ENCODE measurements at places on chromosomes 16 and 17.

- peak; percentile 62 for DNase-seq
Observed at GRCh38 chr17:29838961-29839360, 91.1 kb downstream of the SSH2 start.

DNA sequence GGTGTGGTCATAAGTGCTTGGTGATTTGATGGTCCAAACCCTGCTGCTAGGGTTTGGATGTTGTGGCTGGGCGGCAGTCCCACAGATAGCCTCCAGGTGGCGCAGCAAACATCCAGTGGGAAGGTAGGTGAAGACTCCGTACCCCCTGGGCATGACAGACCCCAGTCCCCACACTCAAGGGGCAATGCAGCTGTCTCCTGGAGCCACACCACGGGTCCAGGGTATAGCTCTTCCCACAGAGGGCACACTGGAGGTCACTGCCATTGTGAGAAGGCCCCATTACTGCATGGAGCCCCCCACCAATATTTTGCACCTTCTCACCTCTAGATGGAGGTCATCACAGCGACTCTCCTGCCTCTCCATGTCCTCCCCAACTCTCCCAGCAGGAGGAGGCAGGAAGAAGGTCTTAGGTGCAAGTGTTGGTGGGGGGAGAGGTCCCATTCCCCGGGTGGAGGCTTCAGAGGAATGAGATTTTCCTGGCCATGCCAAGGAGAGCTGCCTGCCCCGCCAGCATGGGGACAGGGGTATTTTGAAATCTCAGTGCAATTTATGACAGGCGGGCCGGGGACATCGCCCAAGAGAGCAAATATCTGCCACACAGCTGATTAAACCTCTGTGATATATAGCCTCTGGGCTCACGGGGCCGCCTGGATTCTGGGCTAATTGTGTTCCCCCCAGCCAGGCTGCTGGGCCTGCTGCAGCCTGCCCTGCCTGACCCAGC, 17.1 kb upstream of the C17orf113 start:
- DNase-seq = peak; percentile 76

DNA sequence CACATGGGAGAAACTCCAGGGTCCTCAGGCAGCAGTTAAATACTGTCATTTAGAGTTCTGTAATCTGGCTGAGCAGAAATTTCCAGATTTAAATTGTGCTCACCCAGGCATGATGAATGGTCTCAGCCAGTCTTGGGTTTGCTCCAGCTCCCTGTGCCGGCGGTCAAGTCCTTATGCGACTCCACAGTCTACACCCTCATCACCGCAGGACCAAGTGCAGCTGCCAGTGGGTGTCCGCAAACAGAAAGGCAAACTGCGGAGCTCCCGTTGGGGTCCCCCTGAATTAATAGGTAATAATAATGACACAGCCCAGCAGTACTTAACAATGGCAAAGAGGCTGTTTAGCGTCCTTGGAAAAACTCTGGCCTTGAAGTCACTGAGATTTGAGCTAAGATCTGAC, 3.9 kb upstream of the CACNG4 start:
- no peak for DNase-seq

DNA sequence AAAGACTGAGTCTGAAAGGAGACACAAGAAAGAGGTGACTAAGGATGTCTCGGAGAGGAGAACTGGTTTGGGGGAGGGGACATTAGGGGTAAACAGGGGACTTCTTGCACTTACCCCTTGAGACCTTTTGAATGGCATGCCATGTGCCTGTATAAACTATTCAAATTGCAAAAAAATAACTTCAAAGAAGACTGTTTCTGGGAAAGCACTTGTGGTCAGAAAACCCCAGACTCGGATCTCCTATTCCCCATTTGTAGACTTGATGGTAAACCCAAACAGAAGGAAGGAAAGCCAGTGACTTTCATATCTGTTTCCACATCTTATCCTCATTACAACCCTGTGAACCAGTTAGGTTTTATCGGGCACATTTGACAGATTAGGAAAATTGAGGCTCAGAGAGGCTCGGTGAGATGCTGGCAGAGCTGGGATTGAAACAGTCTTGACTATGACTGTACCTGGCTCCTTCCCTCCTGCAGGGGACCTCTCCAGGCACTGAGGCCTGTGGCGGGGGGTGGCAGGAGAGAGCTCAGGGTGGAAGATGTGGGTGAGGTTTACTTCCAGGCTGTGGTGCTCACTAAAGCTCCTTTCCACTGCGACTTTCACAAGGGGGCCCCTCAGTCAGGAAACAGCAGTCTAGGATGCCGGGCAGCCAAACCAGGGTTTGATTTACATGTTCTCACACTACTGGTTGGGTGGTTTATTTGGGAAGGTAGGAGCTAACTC, 30.5 kb upstream of the PLCG2 start:
- no peak for DNase-seq

DNA sequence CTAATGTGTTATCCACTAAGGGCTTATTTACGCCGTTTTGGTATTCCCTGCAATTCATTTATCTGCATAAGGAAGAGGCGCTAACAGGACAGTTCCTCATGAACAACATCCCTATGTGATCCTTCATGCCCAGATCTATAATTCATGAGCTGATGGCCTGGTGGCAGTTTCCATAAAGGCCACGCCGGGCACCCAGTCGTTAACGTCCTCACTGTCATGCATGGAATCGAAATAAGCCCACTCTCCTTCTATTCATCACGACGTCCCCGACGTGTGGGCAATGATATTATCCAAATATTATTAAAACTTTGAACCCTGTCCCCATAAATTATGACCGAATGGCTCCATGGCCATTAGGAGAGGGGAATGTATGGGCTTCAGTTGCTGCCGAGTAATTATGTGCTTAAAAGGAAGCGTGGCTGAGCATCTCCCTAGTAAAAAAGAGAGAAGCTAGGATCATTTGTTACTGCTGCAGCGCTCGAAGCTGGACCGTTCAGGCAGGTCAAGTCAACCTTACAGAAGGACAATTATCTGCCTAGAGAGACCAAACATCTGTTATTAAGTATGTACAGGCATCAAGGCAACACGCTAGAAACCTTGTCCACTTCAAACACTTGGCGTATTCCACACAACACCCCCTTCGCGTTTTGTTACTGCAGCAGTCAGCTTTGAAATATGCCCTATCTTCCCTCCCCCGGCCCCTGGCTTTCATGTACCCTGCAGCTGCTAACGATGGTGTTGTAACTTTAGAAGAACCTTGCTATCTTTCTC, 94.0 kb upstream of the SALL1 start:
- DNase-seq = no peak

DNA sequence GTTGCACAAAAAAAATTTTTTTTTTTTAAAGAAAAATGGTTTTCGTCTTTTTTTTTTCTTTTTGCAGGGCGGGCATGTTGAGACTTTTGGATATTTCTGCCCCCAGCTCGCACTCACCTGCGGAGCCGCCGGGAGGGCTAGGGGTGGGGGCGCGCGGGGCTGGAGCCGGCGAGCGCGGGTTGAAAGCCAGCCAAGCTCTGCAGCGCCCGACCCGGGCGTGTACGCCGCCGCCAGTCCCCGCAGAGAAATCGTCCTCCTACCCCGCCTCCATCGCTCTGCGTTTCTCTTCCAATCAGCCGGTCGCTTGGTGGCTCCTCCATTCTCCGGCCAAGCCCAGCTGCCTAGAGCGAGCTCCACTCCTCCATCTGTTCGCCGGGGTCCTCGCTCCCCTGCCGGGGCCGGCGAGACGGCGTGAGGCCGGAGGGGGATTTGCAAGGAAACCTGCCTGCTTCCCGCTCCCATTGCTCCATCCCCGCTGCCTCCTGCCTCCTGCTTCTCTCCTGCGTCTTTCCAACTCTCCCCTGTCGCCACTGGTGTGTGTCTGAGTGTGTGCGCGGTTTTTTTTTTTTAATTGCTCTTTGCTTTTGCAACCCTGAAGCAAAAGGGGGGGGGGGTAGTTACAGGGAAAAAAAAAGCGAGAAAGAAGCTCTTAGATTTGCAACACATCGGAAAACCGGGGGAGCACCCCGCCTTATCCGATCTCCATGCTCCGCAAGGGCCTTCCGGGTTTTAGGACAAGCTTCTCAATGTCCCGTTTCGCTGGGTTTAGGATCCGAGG, 1.8 kb upstream of the UBTF start:
- DNase-seq = peak; percentile 93

DNA sequence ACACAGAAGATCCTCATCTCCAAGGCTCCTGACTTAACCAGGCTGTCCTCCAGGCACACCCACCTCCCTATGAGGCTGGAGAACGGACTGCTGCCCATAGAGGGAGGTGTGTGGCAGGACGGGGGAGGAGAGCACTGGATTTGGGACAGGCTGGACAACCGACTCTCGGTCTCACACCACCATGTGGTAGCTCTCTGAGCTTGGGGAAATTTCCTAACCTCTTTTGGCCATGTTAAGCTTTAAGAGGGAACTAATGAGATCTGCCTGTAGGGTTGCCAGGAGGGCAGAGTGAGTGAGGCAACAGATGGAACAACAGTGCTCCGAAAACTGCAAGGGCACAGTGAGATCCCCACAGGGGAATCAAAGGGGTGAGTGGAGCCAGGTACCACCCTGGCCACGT, 32.7 kb downstream of the RHBDL3 start:
- no peak for DNase-seq

GRCh38 chr17:18064053-18064452, 23.7 kb upstream of the DRG2 start:
- no peak for DNase-seq

DNA sequence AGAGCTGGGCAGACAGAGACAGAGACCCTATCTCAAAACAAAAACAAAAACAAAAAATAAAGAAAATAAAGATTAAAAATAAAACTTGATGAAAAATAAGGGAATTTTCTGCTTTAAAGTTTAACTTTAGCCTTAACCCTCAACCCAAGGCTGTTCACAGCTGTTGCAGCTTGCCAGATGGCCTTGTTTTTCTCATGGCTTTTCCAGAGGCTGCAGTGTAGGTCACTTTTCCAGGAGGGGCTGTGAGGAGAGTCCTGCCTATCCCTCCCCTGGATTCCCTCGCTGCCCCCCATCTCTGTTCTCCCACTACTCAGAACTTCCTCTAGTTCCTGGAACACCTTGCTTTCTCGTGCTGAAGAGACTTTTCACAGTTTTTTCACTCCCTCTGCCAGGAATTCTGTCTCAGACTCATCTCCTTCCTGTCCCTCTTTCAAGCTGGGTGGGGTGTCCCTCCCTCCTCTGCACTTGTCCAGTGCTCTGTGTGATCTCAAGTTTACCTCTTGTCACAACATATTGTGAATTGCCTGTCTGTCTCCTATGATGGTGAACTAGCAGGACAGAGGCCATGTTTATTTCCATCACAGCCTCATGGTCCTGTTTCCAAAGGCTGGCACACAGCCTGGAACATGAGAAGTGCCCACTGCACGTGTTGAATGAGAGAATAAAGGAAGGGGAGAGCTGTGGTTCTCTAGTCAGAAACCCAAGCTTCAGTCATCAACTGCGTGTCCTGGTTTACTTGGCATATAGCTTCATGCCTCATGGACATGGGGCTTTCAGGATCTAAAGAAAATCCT, 69.9 kb upstream of the MSI2 start:
- peak; percentile 86 for DNase-seq

DNA sequence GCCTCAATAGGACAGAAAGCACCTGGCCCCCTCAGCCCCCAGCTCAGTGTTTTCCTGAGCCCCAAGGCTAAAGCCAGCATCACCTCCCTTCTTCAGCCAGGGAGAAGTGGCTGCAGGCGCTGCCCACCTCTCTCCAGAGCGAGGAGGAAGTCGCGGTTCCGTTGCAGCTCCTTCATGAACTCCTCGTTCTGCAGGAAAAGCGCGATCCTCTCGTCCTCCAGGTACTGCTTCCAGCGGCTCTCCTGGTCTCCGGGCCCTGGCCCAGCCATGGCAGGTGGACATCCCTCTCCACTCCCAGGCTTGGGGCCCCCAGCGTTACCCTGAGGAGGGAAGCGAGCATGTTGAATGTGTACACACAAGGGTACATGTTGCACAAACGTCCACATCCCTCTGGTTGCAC, 22.7 kb upstream of the MRPS23 start:
- no peak for DNase-seq

- DNase-seq = no peak
Observed at GRCh38 chr16:85849388-85849787, 49.6 kb upstream of the IRF8 start.

GRCh38 chr16:86498155-86498670, 12.1 kb upstream of the FOXF1 start:
- no peak for DNase-seq

Measured in tongue (tissue), 3 donors.